Esophagus squamous epithelium (tissue), 5 donors: ENCODE measurements at places on chromosomes 1 and 21. TPM values are rescaled to one million over a fixed set of nuclear protein-coding genes. Genes with fewer than 3 reads are reported as not detected.

- DNase-seq: no peak
These were observed 92.6 kb upstream of the VAV3 start for GRCh38 chr1:108057541-108057940.

DNA sequence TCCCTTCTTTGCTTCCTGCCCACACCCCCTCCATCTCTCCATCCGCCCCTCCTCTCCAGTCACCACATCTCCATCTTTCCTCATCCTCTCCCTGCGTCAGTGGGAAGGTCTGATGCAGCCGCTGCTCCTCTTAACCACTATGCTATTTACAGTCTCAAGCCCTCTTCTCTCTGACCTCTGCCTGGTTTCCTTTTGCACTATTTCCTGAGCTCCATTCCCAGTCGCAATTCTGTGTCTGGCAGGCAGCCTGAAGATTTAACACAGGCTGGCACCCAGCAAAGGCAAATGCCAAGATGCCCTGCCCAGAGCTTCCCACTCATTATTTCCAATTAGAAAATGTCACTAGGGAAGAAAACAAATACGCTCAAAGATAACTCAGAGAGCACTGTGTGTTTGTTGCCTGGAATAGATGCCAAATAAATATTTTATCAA is 89.6 kb upstream of the LPGAT1 start:
- no peak for DNase-seq

GRCh38 chr1:208107425-208108212 is 136.6 kb downstream of the PLXNA2 start:
- DNase-seq: no peak

DNA sequence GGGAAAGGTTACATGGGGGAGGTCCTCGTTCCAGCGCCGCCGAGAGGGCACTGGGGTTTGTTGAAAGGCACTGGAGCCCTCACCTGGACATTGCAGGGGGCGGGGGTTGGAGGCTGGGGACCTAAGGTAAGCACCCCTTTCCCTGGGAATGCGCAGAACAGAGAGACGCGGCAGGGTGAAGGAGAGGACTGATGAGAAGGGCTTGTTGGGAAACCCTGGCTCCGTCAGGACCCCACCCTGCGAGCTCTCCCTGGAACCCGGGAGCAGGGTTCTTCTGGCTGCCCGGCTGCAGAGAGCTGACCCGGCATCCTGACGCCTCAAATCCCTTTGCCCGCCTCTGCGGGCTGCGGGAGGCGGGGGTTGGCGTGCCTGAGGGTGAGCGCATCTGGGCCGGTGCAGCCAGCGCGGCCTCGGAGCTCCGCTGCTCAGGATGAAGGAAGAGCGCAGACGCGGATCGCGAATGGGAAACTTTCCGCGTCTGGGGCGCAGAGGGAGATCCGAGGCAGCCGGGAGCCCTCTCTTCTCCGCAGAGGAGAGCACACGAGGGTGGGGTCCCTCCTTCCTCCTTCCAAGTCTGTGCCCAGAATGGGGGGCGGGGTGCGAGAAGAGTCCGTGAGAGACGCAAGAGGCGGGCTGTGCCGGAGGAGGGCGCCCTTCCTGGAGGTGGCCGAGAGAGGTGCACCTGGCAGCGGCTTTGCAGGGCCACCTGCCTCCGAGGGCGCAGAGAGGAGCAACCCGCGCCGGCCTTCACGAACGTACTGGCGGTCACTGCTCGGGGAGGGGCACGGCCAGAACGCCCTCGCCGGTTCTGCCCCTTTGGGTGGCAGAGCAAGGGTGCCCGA is 2.4 kb downstream of the IGSF21 start:
- DNase-seq: no peak

- DNase-seq: no peak
These were observed 157.3 kb downstream of the ZNF281 start for GRCh38 chr1:200252531-200252930.

DNA sequence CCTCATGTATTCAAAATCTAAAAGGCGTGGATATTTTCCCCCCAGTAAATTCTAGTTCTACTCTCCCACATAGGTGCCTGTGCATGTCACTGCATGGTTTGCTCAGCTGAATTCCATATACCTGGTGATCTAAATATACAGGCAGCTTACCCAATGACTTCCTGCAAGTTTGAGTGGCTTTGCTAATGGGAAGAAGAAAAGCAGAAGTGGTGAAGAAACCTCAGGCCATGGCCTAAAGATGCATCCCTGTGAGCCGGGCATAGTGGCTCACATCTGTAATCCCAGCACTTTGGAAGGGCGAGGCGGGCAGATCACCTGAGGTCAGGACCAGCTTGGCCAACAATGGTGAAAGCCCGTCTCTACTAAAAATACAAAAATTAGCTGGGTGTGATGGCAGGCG is 11.5 kb downstream of the SLC44A3 start:
- DNase-seq: no peak

DNA sequence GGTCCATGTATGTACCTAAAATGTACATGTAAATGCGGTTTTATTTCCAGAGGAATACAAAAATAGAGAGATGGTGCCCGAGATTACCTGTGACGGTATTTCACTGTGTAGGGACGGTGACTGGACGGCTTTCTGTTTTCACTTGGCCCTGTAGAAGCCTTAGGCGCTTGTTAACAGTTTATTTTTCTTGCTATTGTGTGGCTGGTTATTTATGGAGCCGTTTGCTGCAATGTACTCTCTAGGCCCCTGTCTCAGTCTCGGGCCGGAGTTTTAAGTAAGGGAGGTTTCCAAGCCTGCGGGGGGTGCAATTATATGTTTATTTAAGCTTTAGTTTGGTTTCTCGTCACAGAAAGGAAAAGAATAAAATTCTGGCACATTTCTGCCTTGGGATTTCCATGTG is 413 bp downstream of the EFCAB7 start:
- DNase-seq: no peak

GRCh38 chr1:204858363-204858821 is 12.3 kb upstream of the NFASC start:
- no peak for DNase-seq

GRCh38 chr1:229769006-229769405 is 143.0 kb downstream of the URB2 start:
- no peak for DNase-seq

DNA sequence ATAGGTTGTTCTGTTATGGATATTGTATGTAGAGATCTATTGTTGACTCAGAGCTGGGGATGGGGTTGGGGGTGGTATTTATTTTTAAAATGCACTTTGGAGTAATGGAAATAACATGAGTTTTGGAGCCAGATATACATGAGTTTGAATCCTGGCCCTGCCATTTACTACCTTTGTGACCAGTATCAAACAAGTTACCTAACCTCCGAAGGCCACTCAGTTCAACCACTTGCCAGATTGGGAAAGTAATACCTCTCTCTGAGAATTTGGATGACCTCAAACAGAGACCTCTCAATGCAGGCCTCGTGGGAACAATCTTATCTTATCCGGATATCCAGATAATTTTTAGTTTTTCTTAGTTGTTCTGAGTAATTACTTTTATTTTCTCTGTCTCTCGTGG is 181.0 kb downstream of the FGGY start:
- DNase-seq: no peak

DNA sequence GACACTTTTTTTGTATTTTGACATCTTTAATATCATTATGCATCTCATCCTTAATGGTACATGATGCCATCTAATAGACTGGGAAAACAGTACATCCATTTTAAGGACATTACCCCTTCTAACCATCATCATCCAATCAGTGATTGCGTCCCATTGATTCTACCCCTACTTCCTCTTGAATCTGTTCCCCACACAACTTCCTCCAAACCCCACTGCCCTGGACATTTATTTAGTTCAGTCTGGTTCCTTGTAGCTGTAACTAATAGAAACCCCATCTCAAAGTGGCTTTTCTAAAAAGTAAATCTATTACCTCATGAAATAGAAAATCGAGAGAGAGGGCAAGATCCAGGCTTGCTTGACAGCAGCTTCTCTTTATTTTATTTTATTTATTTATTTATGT is 2.1 kb upstream of the ITLN1 start:
- DNase-seq: no peak

- DNase-seq: no peak
These were observed 19.4 kb downstream of the PLEKHA6 start for GRCh38 chr1:204340081-204340889.

DNA sequence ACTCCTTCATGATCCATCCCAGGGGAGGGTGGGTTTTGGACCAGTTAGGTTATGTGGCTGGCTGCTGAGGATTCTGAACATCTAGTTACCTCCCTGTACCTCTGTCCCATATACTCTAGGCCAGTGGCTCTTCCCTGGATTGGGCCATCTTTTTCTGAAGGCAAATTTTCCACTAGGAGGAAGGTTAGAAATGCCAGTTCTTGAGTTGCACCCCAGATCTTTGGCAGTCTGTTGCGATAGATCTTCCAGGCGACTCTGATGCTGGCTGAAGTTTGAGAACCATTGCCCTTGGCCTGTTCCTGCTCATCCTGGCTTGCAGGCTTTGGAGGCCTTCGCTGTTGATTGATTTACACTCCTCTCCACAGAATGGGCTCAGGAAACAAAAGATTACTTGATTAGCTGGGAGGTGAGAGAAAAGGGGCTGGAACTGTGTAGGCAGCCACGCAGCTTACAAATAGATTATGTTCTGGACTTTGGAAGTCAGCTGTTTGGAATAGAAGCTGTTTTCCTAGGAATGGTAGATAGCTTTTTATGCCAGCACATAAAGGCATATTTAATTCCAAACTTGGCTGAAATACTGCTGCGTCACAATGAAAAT is 110.1 kb downstream of the MRPS6 start:
- DNase-seq: no peak

DNA sequence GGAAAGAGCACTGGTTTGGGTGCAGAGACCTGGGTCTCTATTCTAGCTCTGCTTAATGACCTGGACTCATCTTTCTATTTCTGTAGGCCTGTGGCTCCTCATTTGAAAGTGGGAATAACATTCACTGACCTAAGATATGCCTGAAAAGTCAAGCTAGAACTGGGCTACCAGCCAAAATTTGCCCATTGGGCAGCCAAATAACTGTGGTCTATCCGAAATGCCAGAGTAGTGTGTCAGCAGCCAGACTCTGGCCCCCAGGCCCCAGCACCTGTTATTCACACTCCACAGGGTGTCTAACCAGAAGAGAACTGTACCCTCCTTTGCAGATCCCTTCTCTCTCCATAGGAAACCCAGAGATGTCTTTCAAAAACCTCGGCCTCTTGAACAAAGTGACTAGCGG is 12.6 kb downstream of the DAB1 start:
- no peak for DNase-seq

GRCh38 chr1:25834894-25835293 is 15.1 kb downstream of the MTFR1L start:
- no peak for DNase-seq

GRCh38 chr1:17795836-17796645 is 40.9 kb downstream of the ACTL8 start:
- no peak for DNase-seq

DNA sequence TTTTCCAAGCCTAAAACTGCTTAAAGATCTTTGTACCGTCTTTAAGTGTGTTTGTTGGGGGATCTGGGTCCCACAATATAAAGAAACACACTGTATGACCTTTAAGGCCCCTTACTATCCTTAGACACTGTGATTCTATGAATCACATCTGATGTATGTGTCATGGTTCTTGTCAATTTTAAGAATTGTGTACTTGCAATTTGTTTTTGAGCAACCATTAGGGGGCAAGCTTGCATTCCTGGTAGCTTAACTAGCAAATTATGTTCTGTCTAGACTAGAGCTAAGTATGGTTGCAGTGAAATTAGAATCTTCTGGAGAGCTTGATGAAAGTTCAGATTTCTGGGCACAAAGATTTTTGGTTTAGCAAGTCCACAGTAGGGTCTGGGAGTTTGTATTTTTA is 219.5 kb downstream of the TPR start:
- no peak for DNase-seq

GRCh38 chr1:157181790-157182189 is 43.6 kb upstream of the ETV3 start:
- no peak for DNase-seq

DNA sequence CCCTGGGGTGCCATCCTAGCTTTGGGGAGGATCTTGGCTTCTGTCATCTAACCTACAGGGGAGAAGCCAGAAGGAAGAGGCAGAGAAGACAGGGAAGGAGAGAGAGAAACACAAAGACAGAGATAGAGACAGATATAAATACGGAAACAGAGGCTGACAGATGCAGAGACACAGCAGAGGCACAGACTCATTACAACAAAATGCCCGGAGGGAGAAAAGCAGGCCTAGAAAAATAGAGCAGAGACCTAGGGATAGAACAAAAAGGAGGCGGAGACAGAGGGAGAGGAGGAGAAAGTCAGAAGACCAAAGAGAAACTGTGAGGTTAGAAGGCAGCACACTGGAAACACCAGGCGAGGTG is 1.9 kb downstream of the PEAR1 start:
- no peak for DNase-seq

DNA sequence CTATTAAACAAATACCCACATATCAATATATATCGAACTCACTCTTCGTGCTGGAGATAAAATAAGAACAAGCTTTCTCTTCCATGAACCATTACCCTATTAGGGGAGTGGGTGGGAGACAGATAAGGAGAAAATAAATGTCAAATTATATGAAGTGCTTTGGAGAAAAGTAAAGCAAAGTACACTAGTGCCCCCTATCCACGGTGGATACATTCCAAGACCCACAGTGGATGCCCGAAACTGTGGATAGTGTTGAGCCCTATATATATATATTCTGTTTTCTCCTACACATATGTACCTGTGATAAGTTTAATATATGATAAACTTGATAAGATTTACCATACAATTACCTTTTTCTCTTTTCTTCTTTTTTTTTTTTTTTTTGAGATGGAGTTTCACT is 54.6 kb downstream of the FH start:
- DNase-seq: no peak

- no peak for DNase-seq
These were observed 23.8 kb downstream of the MAST2 start for GRCh38 chr1:45827256-45827655.

- DNase-seq: no peak
These were observed 61.7 kb downstream of the TSEN15 start for GRCh38 chr1:184113251-184113650.

Gene ARHGAP29
- total RNA-seq: 4.1 TPM

Gene IL10
- 0.70 TPM for total RNA-seq

Gene RIT1
- 35.3 TPM for total RNA-seq

Gene WDR26
- 71.2 TPM for total RNA-seq

Gene CHRNB2
- total RNA-seq: 0.19 TPM

Gene LRRIQ3
- 0.57 TPM for total RNA-seq

Gene C1orf87
- total RNA-seq: not detected
